RKO (cell line): ENCODE measurements at places on chromosomes 2 and 18.

GRCh38 chr18:24413148-24413547, 13.3 kb upstream of the IMPACT start:
- no peak for DNase-seq

- DNase-seq = no peak
Measured at GRCh38 chr18:48874701-48875162, 76.0 kb downstream of the SMAD7 start.

DNA sequence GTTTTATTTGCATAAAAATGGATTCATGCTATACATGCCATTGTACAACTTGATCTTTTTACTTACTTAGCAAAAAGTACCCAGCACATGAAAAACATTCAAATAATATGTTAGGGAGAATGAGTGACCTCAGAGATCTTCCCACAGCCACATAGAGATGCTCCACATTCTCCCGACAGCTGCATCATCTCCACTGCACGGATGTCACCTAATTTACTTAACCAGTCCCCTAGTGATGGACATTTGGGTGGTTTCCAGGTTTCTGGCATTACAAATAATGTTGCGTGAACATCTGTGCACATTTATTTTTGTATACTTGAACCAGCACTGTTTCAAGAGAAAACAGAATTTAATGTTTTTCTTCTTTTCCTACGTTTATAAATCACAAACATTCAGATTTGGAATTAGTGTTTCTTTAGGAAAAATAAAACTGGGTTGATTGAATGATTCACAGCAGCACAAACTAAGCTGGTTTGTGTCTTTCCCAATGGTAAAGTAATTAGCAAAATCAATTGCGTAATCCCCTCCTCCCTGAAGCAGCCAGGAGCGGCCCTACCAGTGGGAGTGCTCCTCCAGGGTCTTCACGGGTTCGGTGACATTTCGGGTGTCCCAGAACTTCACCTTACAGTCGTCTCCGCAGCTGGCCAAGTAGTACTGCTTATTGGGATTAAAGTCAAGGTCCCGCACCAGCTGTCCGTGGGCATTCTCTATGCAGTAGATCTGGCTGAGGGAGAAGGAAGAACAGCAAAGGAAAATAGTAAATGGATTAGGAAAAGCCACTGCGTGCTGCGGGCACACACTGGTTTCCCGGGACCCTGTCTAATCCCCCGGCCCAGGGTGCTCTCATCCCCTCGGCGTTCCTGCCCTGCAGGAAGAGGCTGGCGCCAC, 183.9 kb downstream of the EIPR1 start:
- no peak for DNase-seq

DNA sequence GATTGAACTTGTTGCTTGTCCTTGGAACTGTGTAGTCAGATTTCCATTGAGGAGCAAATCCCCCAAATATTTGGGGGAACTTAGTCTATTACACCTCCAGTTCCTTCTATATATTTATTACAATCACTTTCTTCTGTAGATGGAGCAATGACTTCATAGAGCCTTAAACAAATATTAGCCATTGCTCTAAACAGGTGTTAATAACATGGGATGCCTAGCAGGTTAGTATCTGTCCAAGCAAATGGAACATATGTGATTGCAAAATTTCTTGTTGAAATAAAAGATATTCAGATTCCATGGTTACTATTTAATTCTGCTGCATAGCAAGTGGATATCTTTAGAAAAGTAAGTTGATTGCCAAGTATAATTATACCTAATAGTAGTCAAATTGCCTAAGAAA, 207.6 kb upstream of the NABP1 start:
- no peak for DNase-seq

- DNase-seq = no peak
Measured at GRCh38 chr18:75339936-75340605, 87.4 kb downstream of the SMIM21 start.

DNA sequence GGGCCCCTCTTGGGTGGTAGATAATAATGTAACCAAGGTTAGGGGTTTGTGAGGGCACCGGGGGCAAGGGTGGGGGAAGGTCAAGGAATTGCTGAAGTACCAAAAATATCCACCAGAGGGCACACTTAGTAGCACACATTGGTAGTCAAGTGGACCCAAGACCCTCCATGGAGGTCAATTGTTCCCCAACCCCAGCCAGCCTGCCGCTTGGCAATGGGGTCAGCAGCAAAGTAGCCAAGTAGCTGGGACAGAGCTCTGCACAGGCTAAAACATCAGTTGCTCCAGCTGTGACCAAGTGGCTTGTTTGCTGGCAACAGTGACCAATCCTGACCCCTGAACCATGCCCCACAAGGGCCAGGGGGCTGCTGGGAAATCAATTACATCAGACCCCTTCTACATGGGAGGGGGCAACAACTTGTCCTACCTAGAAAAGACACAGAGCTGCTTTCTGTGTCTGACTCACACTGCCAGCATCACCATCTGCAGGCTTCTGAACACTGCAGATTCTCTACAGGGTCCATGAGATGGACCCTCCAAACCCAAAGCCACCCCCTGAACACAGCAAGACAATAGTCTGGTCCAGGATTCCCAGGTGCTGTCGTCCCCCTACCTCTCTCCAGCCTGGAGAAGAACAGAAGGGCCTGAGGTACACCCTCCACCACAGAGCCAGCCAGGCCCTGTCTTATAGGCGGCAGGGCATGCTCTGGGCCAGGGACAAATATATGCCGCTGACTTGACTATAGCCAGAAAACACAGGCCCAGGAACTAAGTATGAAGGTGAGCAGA, 76.0 kb downstream of the EMX1 start:
- DNase-seq = peak; percentile 13

DNA sequence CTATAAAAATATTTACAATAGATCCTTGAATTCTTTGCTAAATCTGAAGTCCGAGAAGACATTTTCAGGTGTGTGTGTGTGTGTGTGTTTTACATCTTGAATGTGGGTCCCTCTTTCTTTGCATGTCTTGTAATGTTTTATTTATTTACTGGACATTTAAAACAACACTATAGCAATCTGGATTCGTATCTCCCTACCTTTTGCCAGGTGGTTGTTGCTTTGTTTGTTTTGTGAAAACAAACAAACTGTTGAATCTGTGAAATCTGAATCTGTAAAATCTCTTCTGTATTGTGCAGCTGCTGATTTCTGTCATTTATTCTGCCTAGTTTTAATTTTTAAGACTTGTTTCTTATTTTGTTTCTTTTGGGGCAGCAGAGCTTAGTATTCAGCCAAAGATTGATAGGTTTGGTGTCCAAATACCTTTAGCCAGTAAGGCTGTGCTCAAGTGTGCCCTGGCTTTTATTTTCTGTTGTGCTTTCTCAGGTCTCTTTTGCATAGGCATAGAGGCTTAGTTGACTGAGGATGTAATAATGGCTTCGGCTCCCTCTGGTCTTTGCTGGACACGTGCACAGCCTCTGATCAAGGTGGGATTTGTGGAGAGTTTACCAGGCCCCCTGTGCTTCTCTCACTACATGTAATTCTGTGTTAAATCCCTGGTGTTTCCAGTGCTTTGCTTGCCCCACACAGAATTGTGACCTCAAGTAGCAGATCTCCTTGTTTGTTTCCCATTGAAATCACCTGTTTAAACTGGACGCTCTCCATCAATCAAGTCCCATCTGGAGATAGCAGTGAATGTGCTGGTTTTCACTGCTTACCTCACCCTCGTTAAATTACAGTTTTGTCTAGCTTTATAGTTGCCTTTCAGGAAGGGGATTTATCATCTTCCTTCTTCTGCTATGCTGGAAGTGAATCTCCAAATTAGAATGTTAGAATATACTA, 71.1 kb downstream of the BIRC6 start:
- no peak for DNase-seq

- peak; percentile 32 for DNase-seq
Measured at GRCh38 chr2:42141687-42142546, 27.2 kb upstream of the EML4 start.

- DNase-seq = no peak
Measured at GRCh38 chr18:62607708-62608428, 85.0 kb downstream of the ZCCHC2 start.

DNA sequence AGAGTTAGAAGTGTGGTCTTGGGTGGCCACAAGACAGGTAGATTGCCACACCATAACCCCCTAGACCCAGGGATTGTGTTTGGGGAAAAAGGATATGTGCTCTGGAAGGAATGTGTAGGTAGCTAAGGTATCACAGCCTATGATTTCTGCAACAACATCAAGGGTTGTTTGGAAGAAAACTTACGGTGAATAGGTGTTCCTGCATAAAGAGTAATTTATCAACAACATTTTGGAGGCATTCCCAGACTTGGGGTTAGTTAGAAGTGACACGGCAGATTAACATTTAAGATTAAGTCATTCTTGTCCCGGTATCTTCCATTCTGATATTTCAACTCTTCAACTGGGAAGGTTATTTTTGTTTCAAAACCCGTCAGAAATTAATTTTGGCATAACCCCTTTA, 65.5 kb downstream of the SPP2 start:
- no peak for DNase-seq

- DNase-seq = no peak
Measured at GRCh38 chr2:46945671-46946070, 30.1 kb upstream of the MCFD2 start.

- no peak for DNase-seq
Measured at GRCh38 chr18:4637876-4638275, 182.8 kb upstream of the DLGAP1 start.

GRCh38 chr18:42925036-42925435, 190.4 kb downstream of the RIT2 start:
- no peak for DNase-seq

DNA sequence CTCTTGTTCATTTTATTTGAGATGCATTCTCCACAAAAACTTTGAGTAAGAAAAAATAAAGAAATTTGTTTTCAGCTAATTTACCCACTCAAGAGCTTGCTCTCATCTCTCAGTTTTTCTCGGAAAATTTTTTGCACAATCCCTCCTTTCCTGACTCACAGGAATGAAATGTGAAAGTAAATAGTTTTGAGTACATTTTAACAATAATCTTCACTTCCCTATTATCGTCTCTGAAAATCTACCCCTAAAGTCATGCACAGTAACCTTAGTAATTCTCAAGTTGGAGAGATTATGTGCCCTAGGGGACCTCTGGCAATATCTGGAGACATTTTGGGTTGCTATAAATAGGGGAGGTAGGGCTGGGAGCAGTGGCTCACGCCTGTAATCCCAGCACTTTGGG, 2.6 kb downstream of the CYB5A start:
- no peak for DNase-seq

DNA sequence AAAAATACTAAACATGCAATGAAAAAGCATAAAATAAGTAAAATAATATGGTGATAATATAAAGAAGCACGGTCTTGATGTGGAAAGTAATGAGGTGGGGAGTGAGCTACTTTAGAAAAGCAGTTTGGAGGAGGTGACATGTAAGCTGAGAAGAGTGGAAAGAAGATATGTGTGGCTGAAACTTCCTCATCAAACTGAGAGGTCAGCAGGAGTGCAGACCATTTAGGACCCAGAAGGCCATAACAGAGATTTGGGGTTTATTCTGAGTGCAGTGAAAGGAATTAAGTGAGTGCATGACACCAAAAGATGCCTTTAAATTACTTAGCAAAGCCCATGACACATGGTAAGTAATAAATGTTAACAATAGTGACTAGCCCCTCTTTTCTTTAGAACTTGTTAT, 24.4 kb upstream of the TMEM182 start:
- peak; percentile 7 for DNase-seq

DNA sequence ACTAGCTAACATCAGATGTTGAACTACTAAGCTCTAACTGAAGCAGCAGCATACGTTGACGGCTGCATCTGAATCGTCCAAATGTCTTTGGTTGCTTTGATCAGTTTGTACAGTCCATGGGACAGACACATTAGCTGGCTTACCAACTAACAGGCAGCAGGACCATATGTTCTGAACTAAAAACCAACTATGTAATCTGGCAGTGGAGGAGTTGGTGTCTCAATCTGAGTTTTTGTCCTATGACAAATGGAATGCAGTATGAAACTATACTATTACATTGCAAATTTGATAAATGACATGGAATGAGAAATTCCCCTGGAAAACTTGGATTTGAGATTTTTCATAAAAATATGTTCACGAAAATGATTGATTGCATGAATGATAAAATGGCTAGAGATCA, 79.5 kb downstream of the EPHA4 start:
- no peak for DNase-seq

- no peak for DNase-seq
Measured at GRCh38 chr18:70431203-70431624, 142.4 kb downstream of the SOCS6 start.

GRCh38 chr2:28766070-28766469, 14.4 kb downstream of the PPP1CB start:
- no peak for DNase-seq

GRCh38 chr2:23520256-23520655, 135.3 kb downstream of the KLHL29 start:
- DNase-seq = no peak

GRCh38 chr2:3122525-3122924, 255.1 kb downstream of the EIPR1 start:
- no peak for DNase-seq

GRCh38 chr18:13173578-13174145, 44.9 kb upstream of the LDLRAD4 start:
- DNase-seq = no peak

- peak; percentile 45 for DNase-seq
Measured at GRCh38 chr2:46615986-46616485, 136.7 kb downstream of the TMEM247 start.

GRCh38 chr2:71347517-71347916, 15.9 kb downstream of the ZNF638 start:
- DNase-seq = peak; percentile 52

DNA sequence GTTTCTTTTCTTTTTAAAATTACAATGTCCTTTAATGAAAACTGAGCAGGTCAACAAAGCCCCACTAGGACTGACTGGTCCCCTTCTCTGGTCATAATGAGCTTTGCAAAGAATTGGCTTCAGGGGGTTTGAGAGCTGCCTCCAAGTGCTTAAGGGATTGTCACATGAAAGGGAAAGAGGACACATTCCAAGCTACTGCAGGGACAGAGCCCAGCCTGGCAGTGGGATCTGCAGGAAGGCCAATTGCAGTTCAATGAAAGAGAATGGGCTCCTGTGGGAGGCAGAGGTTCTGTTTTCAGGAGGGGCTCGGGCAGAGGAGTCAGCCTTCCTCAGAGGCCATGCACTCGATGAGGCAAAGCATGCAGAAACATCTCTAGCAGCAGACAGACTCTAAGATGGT, 84.1 kb upstream of the ACKR3 start:
- no peak for DNase-seq

DNA sequence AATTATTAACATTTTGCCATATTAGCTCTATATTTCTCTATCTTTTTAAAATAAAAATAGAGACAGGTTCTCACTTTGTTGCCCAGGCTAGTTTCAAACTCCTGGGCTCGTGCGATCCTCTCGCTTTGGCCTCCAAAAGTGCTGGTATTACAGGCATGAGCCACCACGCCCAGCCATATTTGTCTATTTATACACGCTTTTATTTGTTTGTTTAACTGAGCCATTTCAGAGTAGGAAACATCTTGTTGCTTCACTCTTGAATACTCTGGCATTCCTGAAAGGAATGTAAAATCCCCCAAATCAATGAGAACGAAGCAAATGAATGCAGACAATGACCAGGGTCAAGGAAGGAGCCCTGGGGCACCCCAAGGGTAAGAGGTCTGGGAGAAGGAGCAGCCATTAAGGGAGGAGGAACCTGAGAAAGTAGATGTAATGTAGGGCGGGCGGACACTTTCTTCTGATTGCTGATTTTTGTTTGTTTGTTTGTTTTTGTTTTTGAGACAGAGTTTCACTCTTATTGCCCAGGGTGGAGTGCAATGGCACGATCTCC, 31.7 kb upstream of the RAB1A start:
- no peak for DNase-seq
